ENCODE measurements at places on chromosomes 11 and 22.

GRCh38 chr11:33778675-33779074, 4.4 kb upstream of the FBXO3 start:
- DNase-seq = peak; percentile 91

DNA sequence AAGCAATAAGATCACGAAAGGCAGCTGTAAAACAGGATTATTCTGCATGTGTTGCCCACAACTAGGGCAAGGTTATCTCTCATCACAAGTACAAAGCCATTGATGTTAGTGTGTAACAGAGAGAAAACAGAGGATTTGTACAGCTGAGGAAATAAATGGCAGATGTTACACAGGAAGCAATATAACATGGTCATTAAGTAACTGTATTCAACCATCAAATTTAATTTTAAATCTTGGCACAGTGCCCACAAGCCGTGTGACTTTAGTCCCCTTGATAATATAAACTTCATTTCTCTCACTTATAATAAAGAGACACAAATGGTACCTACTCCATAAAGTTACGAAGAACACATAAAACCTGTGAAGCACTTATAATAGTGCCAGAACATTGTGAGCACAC, 17.3 kb downstream of the OR51E2 start:
- DNase-seq = no peak

- DNase-seq = peak; percentile 53
Observed at GRCh38 chr11:14308114-14308896, 50.7 kb downstream of the RRAS2 start.

DNA sequence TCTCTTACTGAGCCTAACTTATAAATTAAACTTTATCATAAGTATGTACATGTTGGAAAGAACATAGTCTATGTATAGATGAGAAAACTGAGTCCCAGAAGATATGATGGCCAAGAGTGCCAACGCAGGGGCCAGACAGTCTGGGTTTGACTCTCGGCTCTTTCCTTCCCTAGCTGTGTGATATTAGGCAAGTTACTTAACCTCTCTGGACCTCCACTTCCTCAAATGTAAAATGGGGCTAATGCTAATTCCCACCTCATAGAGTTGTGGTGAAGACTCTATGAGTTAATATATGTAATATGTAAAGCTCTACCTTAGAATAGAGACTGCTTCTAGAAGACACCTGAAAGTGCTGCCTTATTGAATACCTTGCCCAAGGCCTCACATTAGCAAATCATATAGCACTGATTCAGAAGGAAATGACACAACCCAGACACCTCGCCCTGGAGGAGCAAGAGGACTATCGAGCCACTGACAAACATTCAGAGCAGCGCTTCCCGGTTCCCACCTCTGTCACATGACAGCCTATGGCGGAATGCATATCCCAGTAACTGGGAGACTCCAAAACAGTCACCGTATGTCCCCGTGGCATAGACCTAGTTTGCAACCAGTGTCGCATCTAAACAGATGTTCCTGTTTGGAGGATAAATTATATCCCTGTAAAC, 11.3 kb upstream of the CCDC86 start:
- no peak for DNase-seq

GRCh38 chr11:40445391-40445790, 1014.1 kb downstream of the LRRC4C start:
- peak; percentile 81 for DNase-seq

GRCh38 chr11:68418648-68419047, 41.9 kb upstream of the PPP6R3 start:
- no peak for DNase-seq

GRCh38 chr11:70186936-70187335, 16.2 kb upstream of the FADD start:
- DNase-seq = no peak

DNA sequence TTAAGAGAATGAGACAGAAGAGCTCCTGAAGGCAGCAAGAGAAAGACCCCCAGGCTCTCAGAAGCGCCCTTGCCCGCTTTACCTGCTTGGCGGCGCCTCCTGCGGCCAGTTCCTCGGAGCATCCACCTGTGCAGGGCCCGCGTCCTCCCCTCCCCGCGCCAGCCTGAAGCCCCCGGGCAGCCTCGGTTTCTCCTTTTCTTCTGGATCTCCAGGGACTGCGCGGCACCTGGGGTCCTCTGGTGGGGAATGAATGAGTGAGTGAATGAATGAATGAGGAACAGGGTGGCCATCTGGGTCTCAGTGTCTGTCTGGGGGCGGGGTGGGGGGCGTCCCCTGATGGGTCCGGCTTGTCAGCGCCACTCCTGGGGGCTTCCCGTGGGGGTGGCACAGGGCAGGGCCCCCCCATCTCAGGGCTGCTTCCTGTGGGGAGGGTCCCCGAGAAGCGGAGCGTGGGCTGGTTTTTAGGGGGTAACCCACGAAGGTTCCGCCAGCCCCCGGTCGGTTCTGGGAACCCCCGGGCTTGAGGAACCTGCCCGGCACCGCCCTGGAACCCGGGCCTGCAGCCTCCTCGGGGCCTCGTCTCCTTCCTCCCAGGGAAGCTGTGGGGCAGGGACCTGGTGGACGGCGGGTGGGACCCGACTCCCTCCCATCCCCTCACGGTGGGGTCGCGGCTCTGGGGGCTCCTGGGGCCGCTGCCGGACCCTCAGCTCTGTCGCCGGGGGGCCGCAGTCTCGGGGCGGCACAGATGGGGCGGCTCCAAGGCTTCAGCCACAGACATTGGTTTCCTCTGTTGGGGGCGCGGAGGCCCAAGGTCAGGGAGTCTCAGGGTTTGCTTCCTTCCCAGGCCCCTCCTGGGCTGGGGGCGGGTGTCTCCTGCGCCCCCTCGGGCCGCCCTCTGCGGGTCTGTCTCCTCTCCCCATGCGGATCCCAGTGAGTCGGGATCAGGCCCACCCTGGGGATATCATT, 8.3 kb upstream of the KRTAP5-7 start:
- DNase-seq = no peak

DNA sequence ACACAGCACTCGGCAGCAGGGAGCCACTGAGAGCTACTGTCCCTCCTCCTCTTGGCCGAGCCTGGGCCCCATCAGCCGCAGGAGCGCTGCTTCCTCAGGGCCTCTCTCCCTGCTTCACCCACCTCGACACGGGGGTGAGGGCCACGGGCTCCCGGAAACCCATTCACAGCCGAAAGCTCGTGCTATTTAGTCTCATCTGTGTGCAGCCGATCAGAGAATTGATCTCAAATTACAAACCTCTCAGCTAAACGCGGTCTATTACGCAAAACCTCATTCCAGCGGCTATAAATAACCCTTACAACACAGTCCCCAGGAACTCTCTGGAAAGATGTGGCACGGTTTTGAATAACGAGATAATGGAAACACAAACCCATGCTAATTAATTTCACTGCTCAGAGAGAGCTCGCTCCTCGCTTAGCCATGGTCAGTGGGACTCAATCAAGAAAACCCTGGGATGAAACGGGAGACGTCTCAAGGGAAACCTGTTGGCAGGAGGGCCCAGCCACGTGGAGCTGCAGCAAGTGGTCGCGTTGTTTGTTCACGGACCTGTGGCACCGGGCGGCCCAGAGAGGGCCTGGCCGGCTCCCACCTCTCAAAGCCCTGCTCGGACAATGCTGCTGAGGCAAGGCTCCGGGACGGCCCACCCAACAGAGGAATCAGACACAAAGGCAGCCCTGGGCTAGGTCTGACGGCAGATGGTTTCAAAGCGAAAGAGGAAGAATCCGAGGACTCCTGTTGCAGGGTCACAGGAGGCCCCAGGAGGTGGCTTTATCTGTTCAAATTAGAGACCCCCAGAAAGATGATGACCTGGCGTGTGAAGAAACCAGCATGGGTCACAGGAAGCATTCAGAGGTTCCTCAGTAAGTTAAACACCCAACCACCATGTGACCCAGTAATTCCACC, 210.5 kb downstream of the CTTN start:
- DNase-seq = peak; percentile 61

- DNase-seq = no peak
Observed at GRCh38 chr11:82959987-82960778, 58.6 kb downstream of the DDIAS start.

GRCh38 chr11:13883042-13883441, 79.5 kb upstream of the SPON1 start:
- no peak for DNase-seq

GRCh38 chr11:115672412-115672811, 168.2 kb upstream of the CADM1 start:
- DNase-seq = no peak

- DNase-seq = no peak
Observed at GRCh38 chr22:35834061-35834460, 116.4 kb downstream of the APOL5 start.

- peak; percentile 91 for DNase-seq
Observed at GRCh38 chr11:76025068-76025467, 181.2 kb downstream of the WNT11 start.

DNA sequence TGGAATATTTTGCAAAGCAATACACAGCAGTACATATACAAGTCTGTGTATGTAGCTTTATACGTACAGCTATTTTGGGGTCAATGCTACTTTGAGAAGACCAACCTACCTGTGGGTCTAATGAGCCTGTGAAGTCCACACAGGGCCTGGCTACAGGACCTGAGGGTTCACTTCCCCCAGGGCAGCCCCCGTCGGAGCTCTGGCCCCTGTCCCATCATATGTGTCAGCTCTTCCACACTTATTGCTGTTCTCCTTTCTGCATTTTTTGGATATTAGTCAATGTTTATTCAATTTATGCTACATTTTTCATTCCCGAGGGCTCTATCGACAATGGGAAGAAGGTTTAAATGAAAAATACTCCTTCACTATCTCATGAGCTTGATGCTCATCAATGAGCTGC, 1473.6 kb downstream of the BRD1 start:
- peak; percentile 67 for DNase-seq

DNA sequence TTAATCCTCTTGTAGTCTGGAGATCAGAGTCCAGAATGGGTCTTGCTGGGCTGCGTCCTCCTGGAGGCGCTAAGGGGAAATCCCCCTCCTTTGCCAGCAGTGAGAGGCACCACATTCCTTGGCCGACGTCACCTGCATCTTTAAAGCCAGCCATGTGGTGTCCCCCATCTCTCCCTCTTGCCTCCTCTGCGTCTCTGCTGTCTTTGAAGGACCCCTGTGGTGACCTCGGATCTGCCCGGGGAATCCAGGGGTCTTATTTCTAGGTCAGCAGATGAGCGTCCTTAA, 27.2 kb upstream of the PARVB start:
- no peak for DNase-seq

GRCh38 chr11:23727794-23728193, 769.1 kb upstream of the LUZP2 start:
- peak; percentile 30 for DNase-seq

DNA sequence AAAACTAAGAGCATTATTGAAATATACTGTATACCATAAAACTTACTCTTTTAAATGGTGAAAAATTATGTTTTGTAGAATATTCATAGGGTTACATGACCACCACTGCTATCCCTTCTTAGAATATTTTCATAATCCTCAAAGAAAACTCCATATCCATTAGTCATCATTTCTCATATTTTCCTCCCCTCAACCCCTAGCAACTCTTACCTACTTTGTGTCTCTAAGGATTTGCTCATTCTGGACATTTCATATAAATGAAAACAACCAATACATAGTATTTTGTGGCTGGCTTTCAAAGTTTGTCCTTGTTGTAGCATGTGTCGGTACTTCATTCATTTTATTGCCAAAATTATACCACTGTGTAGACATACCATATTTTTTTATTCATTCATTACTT, 863.8 kb downstream of the KCNA4 start:
- peak; percentile 87 for DNase-seq

GRCh38 chr22:47842119-47842518, 1079.7 kb downstream of the TBC1D22A start:
- no peak for DNase-seq

DNA sequence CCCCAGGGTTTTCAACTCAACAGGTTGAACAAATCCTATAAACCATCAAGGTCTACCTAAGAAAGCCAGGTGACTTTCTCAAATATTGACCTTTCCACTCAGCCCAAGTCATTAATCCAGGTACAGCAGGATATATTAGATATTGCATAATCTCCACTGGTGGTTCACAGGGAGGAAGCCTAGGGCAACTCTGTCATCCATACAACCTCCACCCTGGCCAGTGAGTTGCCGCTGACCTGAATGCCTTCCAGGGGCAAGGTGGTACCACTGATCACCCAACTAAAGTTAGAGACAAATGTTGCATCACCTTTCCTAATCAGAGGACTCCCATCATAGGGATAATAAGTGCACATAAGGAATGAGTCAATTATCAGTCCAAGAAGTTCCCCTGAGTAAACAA, 22.9 kb downstream of the GUCD1 start:
- no peak for DNase-seq

GRCh38 chr11:117547195-117547850, 219.7 kb downstream of the CEP164 start:
- DNase-seq = no peak

GRCh38 chr22:39634530-39635405, 64.2 kb downstream of the CACNA1I start:
- DNase-seq = peak; percentile 85

DNA sequence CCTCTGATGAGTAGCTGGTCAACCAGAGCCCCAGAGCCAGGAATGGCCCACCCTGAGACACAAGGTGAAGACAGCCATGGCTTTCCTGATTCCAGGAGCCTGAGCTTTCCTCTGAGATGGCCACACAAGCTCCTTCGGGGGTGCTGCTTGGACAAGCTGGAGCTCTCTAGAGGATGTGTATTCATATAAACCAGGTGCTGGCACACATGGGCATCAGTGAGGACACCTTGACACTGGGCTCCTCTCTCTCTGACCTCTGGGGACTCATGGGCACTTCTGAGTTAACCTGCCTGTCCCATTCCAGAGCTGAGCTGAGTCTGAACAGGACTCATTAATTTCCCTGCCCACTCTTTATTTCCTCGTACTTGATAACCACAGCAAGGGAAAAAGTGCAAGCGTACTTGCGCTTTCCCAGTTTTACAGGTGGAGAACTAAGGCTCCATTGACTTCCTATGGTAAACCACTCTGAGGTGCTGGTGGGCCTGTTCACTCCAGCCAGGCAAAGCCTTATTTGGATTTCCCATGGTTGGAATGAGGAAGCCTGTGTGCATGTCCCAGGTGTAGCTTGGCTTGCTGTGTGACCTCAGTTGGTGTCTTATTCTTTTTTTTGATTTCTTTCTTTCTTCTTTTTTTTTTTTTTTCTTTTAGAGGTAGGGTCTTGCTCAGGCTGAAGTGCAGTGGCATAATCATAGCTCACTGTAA, 25.4 kb downstream of the INSC start:
- DNase-seq = no peak

DNA sequence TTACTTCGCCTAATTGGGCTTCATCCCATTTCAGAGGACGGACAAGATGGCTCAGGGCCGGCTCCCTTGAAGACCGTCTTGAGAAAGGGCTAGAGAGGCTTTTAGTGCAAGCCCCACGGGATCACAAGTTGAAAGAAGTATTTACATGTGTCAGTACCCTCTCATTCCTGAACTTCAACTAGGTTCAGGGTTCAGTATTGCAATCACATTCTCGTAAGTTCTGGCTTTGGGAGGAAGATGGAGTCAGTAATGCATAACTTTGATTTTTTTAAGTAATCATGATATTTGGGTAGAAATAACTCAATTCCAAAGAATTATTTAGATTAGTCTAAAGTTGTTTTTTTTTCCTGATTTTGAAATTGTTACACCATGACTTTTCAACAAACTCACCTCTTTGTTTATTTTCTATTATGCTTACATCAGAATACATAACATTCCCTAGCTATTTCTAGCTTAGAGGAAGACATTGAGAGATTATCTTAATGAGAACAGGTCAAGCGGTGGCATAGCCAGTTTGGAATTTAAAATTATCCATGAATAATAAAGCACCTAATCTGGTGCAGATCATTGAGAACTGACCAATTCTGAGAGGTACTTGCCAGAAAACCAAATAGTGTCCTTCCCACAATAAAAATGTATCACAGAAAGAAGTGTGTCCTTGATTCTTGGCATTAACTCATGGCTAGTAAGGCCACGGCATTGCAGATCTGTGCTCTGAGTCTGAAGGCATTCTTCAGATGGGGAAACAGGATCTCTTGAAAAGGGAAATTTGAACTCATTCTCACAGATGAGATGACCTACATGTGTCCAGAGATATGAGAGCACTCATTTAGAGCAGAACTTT, 92.1 kb upstream of the BLID start:
- DNase-seq = peak; percentile 76
